ENCODE measurements at places on chromosomes 16 and 17. TPM values are rescaled to one million over a fixed set of nuclear protein-coding genes. Genes with fewer than 3 reads are reported as not detected.
A peak's percentile ranks its signal among the peaks of the same experiment; 100 is the strongest.

GRCh38 chr17:1461198-1461944 is 5.3 kb upstream of the CRK start:
- DNase-seq = no peak

DNAI2 gene
- 0.21 TPM for total RNA-seq

- DNase-seq = no peak
Measured at GRCh38 chr16:19380328-19380727, 37.4 kb upstream of the TMC5 start.

- DNase-seq = no peak
Measured at GRCh38 chr16:56204816-56205215, 13.5 kb downstream of the GNAO1 start.

GRCh38 chr17:22461460-22462145 is 769.3 kb downstream of the KCNJ18 start:
- DNase-seq = no peak

GRCh38 chr17:1577182-1577581 is 14.6 kb upstream of the PITPNA start:
- DNase-seq = peak; percentile 81

PABPN1L gene
- not detected for total RNA-seq
